Stimulated activated CD8-positive, alpha-beta memory T cell treated with anti-CD3 and anti-CD28 coated beads, Interleukin-15, amount 100 ng/mL, for 48 hours (primary cell): ENCODE measurements at places on chromosomes 11 and 22.

DNA sequence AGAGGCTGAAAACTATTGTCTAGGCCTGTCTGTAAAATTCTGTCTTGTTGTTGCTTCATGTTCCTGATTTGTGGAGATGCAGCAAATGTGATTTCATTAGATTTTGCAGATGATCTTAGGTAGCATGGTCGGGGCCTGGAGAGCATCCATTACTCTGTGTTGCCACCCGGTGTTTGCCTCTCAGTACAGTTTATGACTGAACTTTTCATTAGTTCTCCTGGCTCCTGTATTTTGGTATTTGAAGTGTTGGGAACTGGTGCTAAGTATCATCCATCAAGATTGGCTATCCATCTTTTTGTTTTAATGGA lies 7.7 kb downstream of the YWHAH start:
- no peak for DNase-seq

GRCh38 chr11:66072081-66072480 lies 2.0 kb downstream of the PACS1 start:
- DNase-seq, result no peak

DNA sequence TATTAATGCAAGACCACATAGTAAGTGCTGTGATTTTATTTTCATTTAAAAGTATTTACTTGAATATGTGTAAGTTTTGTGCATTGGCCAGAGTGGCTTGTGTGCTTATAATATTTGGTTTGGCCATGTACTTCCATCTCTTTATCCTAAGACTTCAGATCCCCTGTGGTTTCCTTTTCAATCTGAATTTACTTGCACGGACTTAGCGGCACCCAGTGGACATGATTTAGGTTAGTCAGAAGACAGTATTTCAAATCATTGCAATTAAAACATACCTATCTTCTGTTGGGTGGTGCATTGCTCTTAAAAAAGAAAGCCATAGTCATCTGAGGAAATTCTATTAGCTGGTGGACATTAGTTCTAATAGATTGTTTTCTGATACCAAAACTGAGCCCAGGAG lies 30.7 kb downstream of the PIWIL4 start:
- no peak for DNase-seq

DNA sequence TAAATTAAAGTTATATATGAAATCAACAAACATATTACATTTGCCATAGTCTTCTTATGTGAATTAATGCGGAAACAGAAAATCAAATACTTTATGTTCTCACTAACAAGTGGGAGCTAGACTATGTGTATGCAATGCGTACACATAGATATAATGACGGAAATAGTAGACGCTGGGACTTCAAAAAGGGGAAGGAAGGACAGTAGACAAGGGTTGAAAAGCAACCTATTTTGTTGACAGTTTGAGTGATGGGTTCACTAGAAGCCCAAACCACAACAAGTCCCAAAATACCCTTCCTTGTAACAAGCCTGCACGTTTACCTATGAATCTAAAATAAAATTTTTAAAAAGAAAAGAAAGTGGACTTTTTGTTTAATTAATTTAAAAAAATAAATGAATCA lies 430.8 kb upstream of the CNTN5 start:
- DNase-seq, result no peak

GRCh38 chr11:85723088-85723487 lies 37.1 kb upstream of the CCDC89 start:
- no peak for DNase-seq

GRCh38 chr11:123473941-123474677 lies 44.0 kb downstream of the GRAMD1B start:
- no peak for DNase-seq

DNA sequence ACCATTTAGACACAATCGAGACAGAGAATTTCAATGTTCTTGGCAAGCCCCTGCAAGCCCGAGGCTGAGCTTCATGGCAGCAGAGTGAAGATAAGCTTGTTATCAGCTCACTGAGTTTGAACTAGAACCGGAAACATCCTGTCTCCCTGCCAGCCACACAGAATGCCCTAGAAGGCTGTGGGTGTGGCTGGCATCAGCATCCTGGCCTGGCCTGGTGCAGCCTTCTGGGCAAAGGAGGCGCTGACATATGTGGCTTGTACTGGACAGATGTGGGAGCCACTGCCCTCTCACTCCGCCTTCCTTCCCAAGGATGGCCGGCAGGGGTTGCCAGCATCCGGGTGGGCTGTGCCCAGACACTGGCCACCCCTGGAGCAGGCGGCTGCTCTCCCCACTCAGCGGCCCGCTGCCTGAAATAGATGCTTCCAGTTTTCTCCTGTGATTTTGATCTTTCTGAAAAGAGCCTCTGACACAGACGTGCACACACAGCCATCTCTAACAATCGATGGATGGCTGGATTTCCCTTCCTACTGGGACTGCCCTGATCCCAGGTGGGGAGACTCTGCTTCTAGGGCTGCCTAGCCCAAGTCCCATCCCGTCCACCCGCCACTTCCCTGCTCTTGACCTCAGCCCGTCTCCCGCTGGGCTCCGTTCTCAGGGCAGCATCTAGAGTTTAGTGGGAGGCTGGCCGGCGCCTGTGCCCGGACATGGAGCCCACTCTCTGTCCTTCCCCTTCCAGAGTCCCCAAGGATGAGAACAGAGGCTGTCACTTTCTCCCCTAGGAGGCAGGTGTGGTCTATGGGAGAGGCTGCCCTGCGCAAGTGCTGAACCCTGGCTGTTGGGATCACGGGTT lies 149.7 kb downstream of the CTTN start:
- DNase-seq, result no peak

GRCh38 chr11:69298267-69299022 lies 4.5 kb downstream of the MYEOV start:
- DNase-seq, result no peak

DNA sequence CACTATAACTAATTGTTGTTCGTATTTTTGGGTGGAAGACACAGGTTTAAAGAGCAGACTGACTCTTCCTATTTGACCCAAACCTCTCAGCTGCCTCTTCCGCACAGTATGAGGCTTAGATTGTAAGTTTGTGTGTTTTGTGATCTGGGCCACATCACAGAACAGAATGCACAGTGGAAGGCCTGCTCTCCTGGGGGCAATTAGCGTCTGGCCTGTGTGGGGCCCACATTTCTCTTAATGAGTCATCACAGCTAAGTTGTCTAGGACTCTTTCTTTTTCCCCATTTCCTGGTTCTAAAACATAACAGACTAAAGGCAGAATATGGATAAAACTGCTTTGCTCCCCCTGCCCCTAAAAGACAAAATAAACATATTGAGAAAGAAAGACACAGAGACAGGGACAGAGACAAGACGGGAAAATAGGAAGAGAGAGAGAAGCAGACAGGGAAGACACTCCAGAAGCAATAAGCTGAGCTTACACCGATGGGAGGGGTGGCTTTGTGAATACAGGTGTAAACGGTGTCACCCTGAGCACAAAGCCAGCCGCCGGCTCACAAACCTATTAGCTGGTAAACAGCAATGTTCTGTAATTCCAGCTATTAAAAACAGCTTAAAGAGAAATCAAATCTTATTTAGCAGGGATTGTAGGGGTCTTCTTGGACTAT lies 127.4 kb upstream of the OPCML start:
- no peak for DNase-seq
